ENCODE measurements at places on chromosomes 3 and 15.

- no peak for DNase-seq
Measured at GRCh38 chr15:48411971-48412591, 80.9 kb downstream of the DUT start.

GRCh38 chr3:58325525-58325992, 7.1 kb upstream of the PXK start:
- DNase-seq = no peak

GRCh38 chr3:195099951-195100785, 170.8 kb downstream of the XXYLT1 start:
- DNase-seq = no peak

DNA sequence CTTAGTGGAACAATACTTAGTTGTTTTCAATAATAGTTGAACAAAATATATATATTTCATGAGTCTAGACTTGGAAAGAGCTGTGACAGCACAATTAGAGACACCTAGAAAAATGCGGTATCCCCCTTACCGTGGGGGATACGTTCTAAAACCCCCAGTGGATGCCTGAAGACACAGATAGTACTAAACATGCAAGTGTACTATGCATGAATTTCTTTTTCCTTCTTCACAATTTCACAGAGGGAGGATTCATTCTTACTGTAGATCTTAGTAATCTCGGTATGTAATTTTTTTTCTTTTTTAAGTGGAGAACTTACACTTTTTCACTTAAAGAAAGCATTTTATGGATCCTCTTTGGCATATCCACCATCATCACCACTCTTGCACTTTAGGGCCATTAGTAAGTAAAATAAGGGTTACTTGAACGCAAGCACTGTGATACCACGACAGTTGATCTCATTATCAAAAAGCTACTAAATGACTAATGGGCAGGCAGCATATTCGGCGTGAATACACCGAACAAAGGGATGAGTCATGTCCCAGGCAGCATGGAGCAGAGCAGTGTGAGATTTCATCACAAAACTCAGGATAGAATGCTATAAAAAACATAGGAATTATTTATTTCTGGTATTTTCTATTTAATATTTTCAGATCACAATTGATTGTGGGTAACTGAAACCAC, 72.3 kb upstream of the ZNF280D start:
- no peak for DNase-seq

- no peak for DNase-seq
Measured at GRCh38 chr15:71104636-71105035, 10.6 kb upstream of the THSD4 start.

DNA sequence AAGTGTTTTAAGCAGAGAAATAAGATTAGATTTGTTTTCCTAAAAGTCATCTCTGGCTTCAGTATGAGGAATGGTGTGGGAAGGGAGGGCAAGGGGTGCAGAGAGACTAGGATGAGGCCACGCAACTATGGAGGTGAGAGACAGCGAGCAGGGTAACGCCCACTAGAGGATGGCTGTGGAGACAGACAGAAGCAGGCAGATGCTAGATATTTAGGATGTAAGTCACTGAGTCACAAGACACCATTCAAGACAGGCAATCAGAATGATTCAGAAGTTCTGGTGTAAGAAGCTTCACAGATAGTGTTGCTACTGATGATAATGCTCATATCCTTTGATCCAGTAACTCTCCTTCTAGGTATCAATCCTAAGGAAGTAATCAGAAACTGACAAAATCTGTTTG, 19.1 kb downstream of the HSPBAP1 start:
- DNase-seq = no peak

- no peak for DNase-seq
Measured at GRCh38 chr15:65761210-65761926, 30.7 kb downstream of the DENND4A start.

- no peak for DNase-seq
Measured at GRCh38 chr15:91258415-91258759, 158.3 kb downstream of the SV2B start.

GRCh38 chr15:91255670-91256192, 155.7 kb downstream of the SV2B start:
- no peak for DNase-seq

DNA sequence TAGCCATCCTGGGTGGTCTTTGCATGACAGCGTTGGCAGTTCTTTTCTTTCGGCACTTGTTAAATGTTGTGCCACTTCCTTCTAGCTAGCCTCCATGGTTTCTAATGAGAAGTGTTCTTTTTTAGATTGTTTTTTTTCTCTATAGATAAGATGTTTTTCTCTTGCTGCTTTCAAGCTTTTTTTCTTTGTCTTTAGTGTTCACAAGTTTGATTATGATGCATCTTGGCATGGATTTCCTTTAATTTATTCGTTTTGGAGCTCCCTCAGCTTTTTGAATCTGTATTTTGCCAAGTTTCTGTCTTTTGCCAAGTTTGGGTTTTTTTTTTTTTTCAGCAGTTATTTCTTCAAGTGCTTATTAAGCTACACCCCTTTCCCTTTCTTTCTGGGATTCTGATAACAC, 53.1 kb downstream of the TM2D3 start:
- DNase-seq = no peak

- DNase-seq = no peak
Measured at GRCh38 chr3:101529816-101530685, 17.0 kb upstream of the SENP7 start.

GRCh38 chr3:52093756-52094545, 37.6 kb upstream of the DUSP7 start:
- DNase-seq = no peak

- no peak for DNase-seq
Measured at GRCh38 chr3:181725830-181726229, 14.1 kb downstream of the SOX2 start.
